ENCODE measurements at places on chromosomes 5 and 9.

DNA sequence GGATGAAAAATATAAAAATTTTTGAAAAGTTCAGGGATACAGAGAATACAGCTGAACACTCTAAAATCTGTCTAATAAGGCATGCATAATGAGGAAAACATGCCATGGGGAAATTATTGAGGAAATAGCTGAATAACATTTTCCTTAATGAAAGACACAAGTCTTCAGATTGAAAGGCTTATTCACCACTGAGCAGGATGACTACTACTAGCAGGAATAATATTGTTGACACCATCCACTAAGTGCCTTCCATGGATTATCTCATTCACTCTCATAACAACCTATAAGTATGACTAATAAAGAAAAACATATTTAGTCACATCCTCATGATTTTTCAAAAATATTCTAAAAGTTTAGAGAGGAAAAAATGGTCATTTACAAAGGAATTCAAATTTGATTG lies 96.7 kb upstream of the FER start:
- DNase-seq: no peak

- DNase-seq: no peak
Observed at GRCh38 chr9:92342825-92343488, 17.2 kb downstream of the CENPP start.

- DNase-seq: no peak
Observed at GRCh38 chr9:16411311-16411710, 459.2 kb downstream of the BNC2 start.

DNA sequence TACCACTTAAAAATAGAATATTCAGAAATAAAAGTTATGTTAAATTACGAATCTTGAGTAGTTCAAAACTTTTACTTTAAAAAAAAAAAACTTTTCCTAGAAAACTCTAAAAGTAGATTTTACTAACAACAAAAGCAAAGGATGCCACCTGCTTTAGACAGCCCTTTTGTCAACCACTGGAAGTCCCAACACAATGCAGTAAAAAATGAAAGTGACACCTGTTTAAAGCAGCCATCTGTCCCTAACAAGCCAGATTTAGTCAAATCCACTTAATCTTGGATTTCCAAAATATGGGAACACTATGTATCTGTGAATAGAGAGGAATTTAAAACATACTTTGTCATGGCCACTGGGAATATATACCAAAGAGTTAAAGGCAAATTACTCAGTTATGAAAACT lies 3.8 kb downstream of the RFX3 start:
- no peak for DNase-seq

- DNase-seq: no peak
Observed at GRCh38 chr5:93044859-93045666, 536.0 kb downstream of the NR2F1-AS1 start.
